Breast epithelium (tissue), 4 donors: ENCODE measurements at places on chromosomes 16 and 17. TPM values are rescaled to one million over a fixed set of nuclear protein-coding genes. Genes with fewer than 3 reads are reported as not detected.

DNA sequence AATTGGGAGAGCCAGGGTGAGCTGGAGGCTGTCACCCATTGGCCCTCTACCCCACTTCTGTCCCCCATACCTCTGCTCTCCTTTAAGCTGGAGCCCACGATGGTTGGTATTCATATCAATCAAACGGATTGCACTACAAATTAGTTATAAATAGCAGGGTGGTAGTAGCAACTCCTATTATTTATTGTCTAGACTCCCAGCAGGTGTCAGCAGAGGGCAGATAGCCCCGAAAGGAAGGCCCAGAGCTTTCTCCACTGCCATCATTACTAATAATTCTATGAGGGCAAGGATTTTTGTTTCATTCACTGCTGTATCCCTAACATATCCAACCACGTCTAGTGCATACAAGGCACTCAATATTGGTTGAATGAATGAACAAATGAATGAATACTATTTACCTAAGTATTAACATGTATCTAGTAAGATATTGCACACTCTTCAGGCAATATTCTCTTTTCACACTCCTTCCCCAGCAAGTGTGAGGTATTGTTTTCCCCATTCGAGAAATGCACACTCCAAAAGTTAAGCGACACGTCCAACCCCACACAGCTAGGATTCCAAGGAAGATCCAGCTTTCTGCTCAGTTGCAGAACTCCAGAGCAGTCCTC is 6.3 kb downstream of the C17orf50 start:
- H3K27me3 ChIP-seq: no peaks in the 10 kb centered on the region
- H3K4me3 ChIP-seq: no peak overlapping the region
- H3K36me3 ChIP-seq: no peaks in the 10 kb centered on the region
- H3K4me1 ChIP-seq: no peaks in the 10 kb centered on the region

GRCh38 chr17:59432657-59433056 is 101.2 kb downstream of the YPEL2 start:
- H3K36me3 ChIP-seq: no peaks in the 10 kb centered on the region
- H3K27ac ChIP-seq: no peak overlapping the region
- DNase-seq: no peak
- no peak overlapping the region for H3K4me3 ChIP-seq
- H3K4me1 ChIP-seq: no peaks in the 10 kb centered on the region

The KRTAP4-4 gene
- not detected for total RNA-seq

The SP6 gene
- 3.6 TPM for total RNA-seq
